ENCODE measurements at places on chromosomes 1 and 21. TPM values are rescaled to one million over a fixed set of nuclear protein-coding genes. Genes with fewer than 3 reads are reported as not detected.

Gene HYI
- polyA plus RNA-seq: 49.3 TPM

Gene CNKSR1
- 4.2 TPM for polyA plus RNA-seq

Gene OR2T35
- not detected for polyA plus RNA-seq

Gene PCSK9
- 0.09 TPM for polyA plus RNA-seq

Gene HSD3B1
- polyA plus RNA-seq: not detected

Gene AGT
- 6.6 TPM for polyA plus RNA-seq

DNA sequence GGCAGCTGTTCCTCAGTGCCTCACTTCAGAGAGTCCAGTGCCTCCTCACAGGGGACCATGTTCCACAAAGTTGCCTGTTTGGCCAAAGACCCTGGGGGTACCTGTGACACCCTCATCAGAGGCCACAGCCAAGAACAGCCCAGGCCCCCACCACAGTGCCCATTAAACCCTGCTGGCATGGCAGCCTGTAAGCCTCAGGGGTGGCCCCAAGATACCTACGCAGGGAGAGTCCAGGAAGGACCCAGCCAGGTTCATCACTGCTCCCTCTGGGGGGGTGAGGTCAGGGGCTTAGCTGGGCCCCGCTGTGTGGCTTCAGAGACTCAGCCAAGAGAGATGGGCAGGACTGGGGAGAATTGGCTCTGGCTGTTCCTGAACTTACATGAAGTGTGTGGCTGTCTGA, 19.1 kb upstream of the PRDM16 start:
- DNase-seq: no peak

- DNase-seq: no peak
These were observed 38.2 kb downstream of the MATN1 start for GRCh38 chr1:30684881-30685795.

GRCh38 chr1:196960854-196961253, 16.5 kb upstream of the CFHR5 start:
- no peak for DNase-seq

Measured in urinary bladder (tissue), 4 donors.